ENCODE measurements at places on chromosomes 1 and 21.
A peak's percentile ranks its signal among the peaks of the same experiment; 100 is the strongest.

GRCh38 chr1:11602424-11602823 lies 51.8 kb downstream of the FBXO2 start:
- no peak for DNase-seq

- DNase-seq, result peak; percentile 71
These were observed 36.7 kb upstream of the TARDBP start for GRCh38 chr1:10975567-10976326.

- DNase-seq, result peak; percentile 60
These were observed 45.7 kb downstream of the PLPP3 start for GRCh38 chr1:56533621-56534020.

GRCh38 chr1:22236166-22236565 lies 93.3 kb upstream of the WNT4 start:
- DNase-seq, result no peak

GRCh38 chr1:247013391-247013790 lies 5.5 kb upstream of the ZNF695 start:
- no peak for DNase-seq

- DNase-seq, result no peak
These were observed 30.2 kb downstream of the DPH5 start for GRCh38 chr1:100995198-100995988.

GRCh38 chr21:45152265-45152746 lies 77.9 kb downstream of the ADARB1 start:
- no peak for DNase-seq

DNA sequence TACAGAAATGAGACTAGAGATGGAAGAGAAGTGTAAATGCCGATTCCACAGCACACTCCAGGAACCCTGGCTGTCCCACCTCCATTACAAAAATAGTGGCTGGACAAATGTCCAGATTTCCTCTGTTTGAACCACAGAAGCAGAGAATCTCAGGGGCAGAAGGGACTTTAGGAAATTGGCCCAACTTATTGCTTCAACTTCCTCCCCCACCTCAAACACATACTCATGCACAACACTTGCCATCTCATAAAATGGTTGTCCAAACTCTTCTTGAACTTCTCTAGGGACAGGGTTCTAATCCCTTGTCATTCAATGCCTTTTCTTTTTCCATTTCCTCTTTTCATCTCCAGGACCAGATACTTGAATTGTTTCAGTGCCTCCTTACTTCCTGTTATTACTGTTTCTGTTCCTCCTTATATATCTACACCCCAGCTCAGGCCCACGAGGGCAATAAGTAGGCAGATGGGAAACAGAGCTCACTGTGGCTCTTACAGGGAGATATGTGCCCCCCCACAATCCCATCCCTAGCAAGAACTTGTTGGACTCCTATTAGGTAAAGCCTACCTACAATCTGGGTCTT lies 8.5 kb upstream of the B4GALT3 start:
- no peak for DNase-seq

- DNase-seq, result peak; percentile 31
These were observed 3.4 kb downstream of the HES2 start for GRCh38 chr1:6416295-6416656.

GRCh38 chr1:74713849-74714248 lies 19.0 kb downstream of the CRYZ start:
- DNase-seq, result no peak

- DNase-seq, result no peak
These were observed 8.9 kb upstream of the LHX8 start for GRCh38 chr1:75125161-75125726.

GRCh38 chr1:174671826-174672225 lies 224.1 kb downstream of the GPR52 start:
- DNase-seq, result no peak

GRCh38 chr1:43303471-43304313 lies 2.9 kb downstream of the TIE1 start:
- no peak for DNase-seq

DNA sequence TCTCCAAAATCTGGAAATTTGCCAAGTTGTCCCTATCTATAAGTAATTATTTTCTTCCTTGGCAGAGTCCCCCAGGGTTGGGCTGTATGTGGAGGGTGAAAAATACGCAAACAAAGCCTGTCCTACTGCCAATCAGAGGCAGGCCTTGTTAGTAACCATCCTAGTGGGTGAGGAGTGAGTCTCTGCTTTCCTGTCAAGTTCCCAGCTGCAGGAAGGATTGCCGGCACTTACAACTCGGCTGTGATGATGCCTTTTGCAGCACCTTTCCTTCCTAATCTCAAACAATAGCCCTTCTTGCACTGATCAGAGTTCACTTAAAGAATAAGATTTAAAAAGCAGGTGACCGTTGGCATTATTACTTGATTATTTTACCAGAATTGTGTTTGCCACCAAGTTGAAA lies 31.3 kb upstream of the FGGY start:
- DNase-seq, result no peak

- DNase-seq, result no peak
These were observed 33.3 kb downstream of the TMEM51 start for GRCh38 chr1:15186846-15187151.

DNA sequence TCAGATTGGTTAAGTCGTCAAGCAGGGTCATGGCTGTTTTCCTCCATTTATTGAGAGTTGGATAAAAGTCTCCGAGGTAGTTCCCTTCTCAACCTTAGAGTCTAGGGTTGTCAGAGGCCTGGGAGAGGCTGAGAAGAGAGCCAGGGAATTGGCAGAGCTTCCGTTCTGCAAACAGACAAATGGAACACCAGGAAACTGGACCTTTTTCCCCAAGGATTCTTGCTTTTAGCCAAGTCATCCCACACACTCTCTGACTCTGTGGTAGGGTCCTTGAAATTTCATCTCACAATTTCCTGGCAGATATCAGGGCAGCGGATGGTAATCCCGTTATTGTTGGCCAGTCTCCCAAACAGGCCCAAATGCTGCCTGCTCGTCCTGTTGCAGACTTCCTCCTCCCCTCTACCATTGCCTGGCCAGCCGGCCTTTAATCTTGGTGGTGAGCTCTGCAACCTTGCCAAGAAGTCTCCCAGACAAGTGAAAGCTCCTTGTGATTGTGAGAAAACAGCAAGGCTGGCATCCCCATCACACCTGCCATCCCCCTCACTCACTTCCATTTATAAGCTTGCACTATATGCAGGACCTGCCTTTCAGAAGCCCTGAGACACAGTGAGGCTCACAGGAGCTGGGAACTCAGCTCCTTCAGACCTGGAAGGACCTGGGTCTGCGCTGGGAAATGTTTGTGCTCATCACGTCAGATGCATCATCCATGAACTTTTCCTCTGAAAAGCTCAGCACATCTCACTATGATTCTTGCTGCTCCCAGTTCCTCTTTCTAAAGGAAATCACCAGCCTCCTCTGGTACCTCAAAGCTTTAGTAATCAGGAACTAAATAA lies 13.7 kb upstream of the SRP9 start:
- no peak for DNase-seq

DNA sequence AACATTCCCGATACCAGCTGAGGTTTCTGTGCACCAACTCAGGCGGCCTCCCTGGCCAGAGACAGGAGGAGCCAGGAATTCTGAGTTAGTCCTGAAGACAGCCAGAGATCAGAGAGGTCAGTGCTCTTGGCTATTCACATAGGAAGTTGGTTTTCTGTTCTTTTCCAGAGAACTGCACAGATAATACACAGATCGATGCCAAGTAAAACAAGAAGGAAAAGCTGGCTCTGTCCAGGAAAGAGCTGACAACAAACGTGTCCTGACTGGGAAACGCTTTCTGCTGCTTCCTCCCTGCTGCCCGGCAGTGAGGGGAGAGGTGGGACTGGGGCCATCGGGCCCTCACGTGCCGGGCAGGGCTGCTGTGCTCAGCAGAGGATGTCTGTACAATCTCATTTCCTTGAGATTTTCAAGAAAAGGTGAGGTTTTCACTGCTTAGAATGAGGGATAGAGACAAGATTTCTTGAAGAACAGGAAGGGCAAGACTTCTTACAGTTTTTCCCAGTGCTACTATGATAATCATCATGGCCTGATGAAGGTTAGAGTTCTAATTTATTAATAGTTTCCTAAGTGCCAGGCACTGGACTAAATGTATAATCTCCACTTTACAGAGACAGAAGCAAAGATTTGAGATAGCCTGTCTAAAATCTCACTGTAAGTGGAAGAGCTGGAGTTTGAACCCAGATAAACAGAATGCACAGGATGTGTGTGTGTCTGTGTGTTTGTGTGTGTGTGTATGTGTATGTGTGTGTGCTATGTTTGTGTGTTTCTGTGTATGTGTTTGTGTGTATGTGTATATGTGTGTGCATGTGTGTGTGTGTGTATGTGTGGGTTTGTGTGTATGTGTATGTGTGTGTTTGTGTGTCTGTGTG lies 211.0 kb upstream of the RAB4A start:
- DNase-seq, result no peak

DNA sequence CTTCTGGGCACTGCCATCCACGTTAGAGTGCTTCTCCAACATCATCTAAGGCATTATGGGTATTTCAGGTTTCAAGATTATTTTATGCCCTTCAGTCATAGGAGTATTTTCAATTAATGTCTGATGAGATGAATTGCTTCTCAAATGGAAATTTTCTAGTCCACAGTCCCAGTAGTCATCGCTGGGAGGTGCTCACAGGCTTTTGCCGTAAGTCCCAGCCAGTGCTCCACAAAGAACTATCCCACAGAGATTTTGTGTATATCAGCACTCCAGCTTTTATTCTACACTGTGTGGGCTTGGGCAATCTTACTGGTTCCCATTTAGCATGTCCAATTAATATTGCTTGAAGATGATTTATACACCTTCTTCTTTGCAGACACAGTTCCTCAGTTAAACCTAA lies 61.0 kb downstream of the SMYD2 start:
- DNase-seq, result no peak

- peak; percentile 45 for DNase-seq
These were observed 211.5 kb downstream of the LHX8 start for GRCh38 chr1:75345538-75346292.

DNA sequence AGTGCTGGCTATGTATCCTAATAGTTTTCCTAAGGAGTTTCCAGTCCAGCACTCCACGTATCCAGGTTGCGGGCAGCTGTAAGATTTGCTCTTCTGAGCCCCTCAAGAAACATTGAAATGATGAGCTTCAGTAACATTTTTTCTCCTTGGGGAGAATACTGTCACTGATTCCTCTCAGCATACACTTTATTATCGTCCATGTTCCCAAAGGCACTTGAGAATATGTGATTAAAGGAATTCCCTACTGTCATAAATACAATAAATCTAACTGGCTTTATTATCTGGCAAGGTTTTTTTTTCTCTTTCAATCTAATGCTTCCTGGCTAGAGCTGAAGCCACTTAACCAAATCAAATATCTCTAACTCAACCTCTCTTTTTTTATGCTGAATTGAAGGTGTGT lies 359.2 kb upstream of the PKN2 start:
- DNase-seq, result no peak

- no peak for DNase-seq
These were observed 92.5 kb downstream of the PBX1 start for GRCh38 chr1:164651351-164651951.

DNA sequence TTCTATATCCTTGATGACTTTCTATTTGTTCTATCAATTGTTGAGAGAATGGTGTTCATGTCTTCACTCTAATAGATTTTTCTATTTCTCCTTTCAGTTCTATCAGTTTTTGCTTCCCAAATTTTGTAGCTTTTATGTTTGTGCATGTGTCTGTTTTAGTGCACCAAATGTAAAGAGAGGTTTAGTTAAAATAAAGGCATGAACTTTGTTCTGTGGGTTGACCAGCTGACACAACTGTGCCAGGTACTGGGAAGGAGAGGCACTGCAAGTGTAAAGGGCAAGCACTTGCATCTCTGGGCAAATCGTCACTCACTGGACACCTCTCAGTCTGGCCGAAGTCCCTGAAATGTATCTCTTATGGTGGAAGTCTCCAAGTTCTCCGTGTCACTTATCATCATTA lies 38.6 kb upstream of the ABCD3 start:
- no peak for DNase-seq

DNA sequence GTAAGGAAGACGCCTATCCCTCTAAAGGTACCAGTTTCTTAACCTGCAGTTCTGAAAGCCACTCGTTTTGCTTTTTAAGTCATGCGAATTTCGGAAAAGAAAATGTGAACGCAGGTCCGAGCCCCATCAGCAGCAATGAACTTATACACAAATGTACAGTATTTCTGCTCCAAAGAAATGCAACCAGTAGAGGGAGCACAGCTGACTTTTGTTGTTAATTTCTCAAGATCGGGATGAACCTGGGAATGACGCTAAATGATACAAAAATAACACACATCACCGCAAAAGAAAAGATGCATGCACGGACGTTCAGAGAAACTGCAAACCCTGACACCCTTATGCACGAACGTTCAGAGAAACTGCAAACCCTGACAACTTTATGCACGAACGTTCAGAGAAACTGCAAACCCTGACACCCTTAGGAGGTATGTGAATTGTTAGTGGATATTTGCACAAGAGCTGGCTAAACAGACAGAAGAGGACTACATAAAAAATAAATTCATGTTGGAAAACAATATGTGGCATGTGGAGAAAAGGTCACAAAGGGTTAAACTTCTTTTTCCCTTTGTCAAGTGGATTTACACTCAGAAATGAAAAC lies 3.5 kb upstream of the TIAM1 start:
- no peak for DNase-seq

DNA sequence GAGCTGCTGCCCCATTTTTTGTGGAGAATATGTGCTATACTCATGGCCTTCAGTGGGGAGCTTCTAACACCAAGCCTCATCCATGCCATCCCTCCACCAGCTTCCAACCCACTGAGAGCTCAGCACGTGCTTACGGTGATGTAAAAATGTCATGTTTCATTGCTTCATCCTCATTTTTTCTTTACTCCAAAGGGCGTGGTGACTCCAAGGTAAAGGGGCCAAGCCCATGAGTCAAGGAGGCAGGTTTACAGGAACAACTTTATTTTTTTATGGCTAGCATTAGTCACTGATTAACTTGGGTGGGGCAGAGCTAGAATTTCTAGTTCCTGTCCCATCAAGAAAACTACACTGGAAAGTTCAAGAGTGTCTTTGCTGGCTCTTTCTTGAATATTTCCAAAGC lies at the start of gene C1orf226:
TSS of gene C1orf226 (plus strand) at position 346 of the 400 bp plus-strand sequence. CDS start 174 bp downstream, outside the sequence.
- peak; percentile 79 for DNase-seq

GRCh38 chr21:33039536-33039935 lies 13.8 kb downstream of the OLIG2 start:
- DNase-seq, result no peak

DNA sequence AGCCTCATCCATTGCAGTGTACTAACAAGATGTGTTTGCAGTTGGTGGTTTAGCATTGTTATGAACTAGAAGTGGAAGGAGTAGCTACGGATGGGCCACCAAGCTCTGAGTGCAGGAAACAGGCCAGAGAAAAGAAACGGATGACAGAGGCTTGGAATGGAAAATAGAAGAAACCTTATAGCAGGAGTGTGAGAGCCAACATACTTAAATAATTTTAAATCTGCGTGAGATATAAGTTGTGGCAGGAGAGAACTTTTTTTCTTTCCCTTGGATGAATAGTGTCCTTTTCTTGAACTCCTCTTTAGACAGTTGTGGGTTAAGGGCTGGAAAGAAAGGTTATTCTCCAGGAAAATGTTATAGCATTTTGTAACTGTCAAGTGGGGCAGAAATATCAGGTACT lies 54.2 kb downstream of the RGL1 start:
- DNase-seq, result no peak

All from epithelial cell of prostate (primary cell).